CD4-positive, alpha-beta T cell treated with Interleukin-2 at 100 ng/mL for 4 hours (primary cell): ENCODE measurements at places on chromosomes 1 and 21.

DNA sequence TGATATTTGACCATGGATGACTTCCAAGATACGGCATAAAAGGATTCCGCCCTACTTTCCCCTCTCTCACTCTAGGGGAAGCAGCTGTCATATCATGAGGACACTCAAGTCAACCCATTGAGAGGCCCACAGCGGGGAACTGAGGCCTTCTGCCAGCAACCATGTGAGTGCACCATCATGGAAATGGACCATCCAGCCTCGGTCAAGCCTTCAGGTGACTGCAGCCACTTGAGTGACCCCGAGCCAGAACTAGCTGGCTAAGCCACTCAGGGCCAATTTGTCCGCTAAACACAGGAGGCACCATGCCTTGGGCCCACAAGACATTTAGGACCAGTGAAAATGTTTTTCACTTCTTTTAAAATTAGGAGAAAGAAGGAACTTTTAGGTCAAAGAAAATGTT, 11.1 kb upstream of the GJB5 start:
- DNase-seq = no peak

DNA sequence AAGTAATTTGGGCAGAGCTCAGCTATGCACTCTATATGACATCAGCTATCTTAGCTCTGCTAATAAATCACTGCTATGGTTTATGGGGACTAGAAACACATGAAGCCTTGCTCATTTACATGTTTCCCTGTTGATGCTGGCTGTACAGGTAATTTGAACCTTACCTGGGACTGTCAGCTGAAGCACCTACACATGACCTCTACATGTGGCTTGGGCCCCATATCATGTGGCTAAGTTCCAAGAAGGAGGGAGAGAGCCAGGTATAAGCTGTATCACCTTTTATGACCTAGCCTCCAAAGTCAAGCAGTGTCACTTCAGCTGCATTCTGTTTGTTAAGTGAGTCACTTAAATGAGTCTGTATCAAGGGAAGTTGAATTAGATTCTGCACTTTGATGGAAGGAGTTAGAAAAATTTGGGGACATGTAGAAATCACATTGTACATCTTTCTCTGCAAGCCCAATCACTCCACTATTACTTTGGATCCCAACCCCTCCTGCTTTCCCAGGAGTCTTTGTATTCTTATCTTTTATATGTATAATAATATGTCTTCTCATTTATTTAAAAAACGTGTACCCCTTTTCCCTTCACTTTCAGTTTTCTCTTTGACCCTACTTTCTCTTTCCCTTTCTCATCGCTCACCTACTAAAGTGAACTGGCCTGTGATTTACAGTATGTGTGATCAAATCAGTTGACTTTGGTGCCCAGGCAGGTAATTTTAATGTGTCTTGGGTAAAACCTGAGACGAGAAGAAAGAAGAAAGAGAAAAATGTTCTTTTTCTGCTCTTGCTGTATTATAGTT, 53.4 kb upstream of the PRKACB start:
- DNase-seq = peak; percentile 48

DNA sequence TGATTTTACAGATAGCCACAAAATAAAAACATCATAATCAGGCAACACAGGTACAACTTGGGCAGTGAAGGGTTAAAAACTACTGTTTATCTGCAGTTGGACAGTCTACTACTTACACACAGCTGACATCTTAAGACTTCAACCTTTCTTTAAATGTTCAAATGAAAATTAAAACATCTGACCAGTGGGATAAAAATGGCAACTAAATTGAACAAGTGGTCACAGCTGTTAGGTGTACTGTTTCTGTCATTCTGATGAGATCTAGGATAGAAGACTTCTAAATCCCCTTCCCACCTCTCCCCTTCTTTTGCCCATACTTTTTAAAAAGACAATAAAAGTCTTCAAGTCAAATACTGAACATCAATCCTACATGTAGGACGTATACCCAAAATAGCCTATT, 56.2 kb downstream of the ENAH start:
- no peak for DNase-seq

DNA sequence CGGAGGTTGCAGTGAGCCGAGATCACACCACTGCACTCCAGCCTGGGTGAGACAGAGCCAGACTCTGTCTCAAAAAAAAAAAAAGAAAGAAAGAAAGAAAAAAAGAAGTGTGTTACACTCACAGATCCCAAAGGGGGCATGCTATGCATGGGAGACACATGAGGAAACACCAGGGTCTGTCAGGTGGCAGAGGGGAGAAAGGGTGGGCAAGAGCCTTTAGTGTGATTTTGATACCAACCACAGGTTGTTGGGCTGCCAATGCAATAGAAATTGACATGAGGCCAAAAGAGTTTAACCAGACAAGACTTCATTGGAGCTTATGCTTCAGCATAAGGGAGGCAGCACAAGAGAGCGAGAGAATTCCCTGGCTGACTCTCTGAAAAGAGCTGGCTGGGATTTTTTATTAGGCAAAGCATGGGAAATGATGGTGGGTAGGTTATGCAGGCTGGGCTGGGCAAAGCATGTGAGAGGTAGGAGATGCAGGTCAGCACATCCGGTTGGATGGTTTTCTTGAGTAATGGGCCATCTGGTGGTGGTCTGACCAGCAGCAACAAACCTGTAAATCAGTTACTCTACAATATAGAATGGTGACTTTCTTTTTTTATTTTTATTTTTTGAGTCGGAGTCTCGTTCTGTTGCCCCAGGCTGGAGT, 11.7 kb upstream of the EXTL1 start:
- DNase-seq = no peak

GRCh38 chr1:192563129-192563528, 12.4 kb upstream of the RGS1 start:
- DNase-seq = no peak

DNA sequence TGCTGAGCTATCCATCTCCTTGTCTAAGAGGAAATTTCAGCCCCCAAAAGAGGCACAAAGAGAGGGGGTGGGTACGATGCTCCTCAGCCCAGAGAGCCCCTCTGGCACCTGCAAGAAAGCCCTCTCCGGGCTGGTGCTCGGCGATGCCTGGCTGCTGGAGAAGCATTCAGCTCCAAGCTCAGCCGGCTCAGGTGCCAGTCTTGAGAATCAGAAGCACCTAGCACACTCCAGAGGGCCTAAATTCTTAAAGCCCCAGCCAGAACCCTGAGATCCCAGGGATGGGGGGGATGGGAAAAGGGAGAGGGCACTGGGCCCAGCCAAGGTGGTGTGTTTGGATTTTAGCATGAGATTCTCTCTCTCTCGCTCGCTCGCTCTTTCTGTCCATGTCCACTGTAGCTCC, 2.9 kb downstream of the GRIK3 start:
- DNase-seq = no peak

GRCh38 chr1:31587720-31588423, 11.6 kb downstream of the TINAGL1 start:
- DNase-seq = peak; percentile 31

DNA sequence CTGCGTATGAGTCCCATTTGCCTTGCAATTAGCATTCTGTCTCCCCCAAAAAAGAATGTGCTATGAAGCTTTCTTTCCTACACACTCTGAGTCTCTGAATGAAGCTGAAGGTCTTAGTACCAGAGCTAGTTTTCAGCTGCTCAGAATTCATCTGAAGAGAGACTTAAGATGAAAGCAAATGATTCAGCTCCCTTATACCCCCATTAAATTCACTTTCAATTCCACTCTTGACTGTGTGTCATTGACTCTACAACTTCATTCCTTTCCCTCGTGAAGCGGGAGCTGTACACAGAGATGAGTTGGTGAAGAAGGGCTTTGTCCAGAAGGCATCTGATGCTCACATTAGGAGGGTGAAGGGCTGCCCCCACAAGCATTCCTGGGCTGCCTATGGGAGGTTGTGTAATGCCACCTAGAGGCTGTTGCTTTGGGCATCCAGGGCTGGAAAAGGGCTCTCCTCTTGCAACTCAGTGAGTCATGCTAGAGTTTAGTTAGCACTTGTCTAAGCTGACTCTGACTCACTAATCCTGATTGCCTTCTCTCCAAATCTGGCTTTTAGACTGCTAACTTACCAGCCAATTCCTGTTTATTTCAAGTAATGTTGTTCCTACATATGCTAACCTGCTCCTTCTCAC, 1.8 kb downstream of the SPRR1B start:
- DNase-seq = no peak

DNA sequence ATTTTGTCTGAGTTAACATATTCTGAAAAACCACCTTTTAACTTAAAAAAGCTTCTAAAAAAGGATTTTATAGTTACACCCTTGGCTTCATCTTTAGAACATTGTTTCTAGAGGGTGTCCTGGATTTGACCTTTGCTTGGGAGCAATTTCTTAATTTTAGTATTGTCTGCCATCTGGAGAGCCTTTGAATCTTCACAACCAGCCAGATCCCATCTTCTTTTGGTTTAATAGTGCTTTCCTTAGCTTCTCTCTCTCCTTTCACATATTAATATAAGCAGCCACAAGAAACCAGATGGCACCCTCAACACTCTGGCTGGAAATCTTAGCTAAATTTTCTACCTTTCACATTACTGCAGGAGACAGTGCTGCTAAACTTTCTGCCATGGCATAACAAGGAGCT, 76.5 kb upstream of the TSPAN2 start:
- DNase-seq = no peak

DNA sequence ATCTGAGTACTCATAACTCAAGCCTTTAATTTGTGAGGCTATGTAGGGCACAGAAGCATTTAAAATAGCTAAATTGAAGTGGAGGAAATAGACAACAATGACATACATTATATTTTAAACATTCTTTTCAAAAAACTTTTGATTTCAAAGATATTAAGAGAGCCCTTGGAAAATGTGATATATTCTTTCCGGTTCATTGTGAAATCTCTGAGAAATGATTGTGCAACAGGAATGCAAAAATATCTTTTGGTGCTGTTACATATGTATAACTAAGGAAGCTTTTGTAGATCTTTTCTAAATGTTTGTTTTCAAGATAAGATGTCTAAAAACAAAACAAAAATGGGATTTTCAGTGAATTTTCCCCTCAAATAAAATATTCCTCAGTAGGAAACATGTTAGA, 185.2 kb downstream of the LEPR start:
- DNase-seq = no peak

DNA sequence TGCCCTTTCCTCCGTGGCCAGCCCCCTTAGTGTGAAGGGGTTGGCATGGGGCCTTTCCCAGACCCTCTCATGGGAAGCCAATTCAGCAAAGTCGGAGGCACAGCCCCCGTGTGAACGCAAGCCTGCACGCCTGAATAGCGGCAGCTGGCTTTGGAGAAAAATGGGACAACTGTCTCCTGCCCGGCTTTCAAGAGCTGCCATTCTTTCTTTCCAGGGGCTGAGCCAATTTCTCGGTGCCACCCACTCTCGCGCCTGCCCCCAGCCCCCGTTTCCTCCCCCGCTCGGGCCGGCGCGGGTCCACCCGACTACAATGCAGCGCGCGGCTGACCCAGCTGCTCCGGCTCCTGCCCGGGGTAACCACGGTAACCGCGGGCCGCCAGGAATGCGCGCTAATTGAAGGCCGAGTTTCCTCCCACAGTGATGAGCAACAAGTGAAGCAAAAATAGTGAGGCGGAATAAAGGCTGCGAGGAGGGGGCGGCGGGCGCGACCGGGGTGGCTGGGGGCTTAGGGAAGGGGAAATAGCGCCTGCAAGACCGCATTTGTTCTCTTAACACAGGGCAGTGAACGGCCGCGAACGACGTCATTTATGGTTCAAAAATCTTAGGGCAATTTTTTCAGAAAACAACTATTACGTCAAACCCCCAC, 27.8 kb downstream of the ILDR2 start:
- DNase-seq = no peak

DNA sequence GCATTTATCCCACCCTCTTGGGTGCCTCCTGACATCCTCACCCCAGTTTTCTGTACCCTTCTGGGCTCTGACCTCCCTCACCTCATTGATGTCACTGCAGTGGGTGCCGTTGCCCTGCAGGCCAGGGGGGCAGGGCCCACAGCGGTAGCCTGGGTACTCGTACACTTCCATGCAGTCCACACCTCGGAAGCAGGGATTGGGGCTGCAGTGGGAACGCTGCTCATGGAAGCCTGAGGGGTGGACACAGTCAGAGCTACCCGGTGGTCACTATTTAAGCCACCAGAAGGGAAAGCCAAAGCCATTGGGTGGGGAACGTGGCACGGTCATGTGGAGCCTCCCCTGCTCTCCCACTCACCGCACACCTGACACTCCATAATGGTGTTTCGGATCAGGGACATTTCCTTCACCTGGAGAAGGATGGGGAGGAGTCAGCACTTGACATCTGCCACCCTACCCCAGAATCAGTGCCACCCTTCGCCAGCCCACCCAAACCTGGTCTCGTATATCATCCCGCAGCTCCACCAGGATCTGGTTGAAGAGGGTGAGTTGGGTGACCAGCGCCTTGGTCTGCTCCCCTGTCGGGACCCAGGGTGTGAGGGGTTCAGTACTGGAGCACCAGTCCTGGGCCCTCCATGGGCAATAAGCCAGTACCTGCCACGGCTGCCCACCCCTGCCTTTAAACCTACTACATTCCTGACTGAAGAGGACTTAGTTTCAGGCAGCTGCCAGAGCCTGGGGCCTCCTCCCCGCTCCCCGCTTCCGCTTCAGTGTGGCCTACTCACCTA, 4.8 kb downstream of the THBS3 start:
- no peak for DNase-seq

DNA sequence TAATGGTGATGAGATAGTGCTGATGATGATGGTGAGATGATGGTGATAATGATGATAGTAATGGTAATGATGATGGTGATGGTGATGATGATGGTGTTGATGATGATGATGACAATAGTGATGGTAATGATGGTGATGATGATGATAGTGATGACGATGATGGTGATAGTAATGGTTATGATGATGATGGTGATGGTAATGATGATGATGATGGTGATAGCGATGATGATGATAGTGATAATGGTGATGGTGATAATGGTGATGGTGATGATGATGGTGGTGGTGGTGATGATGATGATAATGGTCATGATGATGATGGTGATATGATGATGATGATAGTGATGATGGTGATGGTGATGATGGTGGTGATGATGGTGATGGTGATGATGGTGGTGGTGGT, 384.6 kb downstream of the MATN1 start:
- no peak for DNase-seq

DNA sequence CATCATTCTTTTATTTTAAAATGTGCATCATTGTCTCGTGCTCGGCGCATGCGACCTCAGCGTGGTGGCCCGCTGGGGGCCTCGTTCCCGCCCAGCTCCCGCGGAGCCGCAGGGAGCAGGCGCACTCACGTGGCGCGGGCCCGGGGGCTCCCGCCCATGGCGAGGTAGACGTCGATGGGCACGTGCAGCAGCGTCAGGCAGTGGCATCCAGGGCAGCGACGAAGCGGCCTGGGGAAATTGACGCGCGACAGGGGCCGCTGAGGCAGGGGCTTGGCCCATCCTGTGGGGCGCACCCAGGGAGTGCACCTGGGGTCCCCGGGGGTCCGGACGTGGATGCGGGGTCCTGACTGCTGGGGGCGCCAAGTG, 994 bp downstream of the FAM229A start:
- DNase-seq = no peak

DNA sequence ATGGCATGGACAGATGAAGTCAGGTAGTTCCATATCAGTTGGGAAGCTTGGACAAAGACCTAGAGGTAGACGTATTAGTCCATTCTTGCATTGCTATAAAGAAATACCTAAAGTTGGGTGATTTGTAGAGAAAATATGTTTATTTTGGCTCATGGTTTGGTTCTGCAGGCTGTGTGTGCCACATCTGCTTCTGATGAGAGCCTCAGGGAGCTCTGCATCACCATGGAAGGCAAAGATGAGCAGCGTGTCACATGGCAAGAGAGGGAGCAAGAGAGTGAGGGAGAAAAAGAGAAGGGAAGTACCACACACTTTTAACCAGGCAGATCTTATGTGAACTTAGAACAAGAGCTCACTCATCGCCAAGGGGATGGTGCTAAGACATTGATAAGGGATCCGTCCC, 9.0 kb downstream of the TSACC start:
- DNase-seq = no peak

- DNase-seq = no peak
Observed at GRCh38 chr1:54273092-54273794, 73.3 kb downstream of the MRPL37 start.
